ENCODE measurements at places on chromosomes 5 and 9.

DNA sequence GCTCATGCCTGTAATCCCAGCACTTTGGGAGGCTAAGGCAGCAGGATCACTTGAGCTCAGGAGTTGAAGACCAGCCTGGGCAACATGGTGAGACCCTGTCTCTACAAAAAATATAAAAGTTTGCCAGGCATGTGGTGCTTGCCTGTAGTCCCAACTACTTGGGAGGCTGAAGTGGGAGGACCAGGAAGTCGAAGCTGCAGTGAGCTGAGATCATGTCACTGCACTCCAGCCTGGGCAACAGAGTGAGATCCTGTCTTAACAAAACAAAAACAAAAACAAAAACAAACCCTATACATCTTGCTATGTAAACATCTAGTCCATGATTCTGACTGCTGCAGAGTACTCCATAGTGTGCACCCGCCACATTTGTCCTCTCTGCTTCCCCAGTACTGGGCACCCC is 19.8 kb upstream of the PPP2CA start:
- no peak for DNase-seq

DNA sequence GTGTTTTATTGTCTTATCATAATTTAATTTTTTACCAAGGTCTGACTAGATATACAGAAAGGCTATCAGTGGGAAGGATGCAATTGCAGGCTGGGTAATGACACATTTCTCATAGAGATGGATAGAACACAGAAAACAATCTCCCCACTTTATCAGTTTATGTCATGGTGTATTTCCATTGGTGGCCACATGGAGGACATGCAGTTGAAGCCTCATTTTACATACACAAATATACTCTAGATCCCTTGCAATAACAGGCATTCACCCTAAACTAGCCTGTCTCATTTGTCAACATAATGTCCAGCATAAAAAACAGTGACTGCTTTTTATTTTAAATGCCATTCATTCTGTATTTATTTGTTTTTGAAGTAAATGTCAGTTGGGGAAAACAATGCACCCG is 526.3 kb downstream of the GABRG2 start:
- DNase-seq = no peak

DNA sequence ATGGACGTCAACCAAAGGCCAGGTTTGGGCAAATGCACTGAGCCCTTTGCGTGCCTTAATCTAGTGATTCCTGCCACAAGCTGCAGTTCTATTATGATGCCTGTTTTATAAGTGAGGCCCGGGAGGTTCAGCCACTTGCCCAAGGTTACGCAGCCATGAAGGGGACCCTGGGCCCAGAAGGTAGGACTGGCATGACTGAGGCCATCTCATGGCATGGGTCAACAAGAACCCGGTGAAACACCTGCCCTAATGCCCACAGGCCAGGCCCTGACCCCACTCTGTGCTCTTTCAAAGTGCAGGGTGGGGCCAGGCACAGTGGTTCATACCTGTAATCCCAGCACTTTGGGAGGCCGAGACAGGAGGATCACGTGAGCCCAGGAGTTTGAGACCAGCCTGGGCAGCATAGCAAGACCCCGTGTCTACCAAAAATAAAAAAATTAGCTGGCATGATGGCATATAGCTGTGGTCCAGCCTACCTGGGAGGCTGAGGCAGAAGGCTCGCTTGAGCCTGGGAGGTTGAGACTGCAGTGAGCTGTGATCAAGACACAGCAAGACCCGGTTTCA is 8.6 kb downstream of the NINJ1 start:
- DNase-seq = no peak

DNA sequence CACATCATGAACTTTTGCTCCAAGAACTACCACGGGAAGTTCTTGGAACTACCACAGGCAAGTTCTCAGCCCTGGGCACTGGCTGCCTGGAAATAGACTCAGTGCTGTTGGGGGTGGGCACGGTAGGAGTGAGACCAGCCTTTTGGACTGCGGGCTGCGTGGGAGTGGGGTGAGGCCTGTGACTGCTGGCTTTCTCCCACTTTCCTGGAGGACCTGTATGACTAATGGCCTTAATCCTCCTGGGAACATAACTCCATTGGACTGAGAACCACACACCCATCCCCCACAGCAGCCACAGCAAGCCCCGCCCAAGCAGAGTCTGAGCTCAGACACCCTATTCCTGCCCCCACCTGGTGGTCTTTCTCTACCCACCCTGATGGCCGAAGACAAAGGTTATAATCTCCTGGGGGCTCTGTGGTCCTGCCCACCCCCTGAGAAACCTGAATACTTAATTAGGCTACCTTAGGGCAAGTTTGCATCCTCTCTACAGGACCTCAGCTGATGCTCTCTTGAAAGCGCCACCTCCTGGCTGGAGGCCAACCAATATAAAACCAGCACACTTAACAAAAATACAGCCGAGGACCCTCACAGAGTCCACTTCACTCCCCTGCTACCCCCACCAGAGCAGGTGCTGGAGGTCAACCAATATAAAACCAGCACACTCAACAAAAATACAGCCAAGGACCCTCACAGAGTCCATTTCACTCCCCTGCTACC is 112.6 kb downstream of the CACNA1B start:
- no peak for DNase-seq

DNA sequence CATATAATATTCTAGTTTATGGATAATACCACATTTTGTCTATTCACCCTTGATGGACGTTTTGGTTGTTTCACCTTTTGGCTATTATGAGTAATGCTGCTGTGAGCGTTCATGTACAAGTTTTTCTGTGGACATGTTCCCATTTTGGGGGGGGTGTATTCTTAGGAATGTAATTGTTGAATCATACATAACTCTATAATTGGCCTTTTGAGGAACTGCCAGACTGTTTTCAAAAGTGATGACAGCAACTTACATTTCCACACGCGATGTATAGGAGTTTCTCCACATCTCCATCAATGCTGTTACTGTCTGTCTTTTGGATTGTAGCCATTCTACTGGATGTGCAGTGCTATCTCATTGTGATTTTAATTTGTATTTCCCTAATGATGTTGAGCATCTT is 69.8 kb downstream of the SLC46A2 start:
- DNase-seq = no peak

GRCh38 chr9:121633119-121633714 is 18.2 kb upstream of the DAB2IP start:
- no peak for DNase-seq

DNA sequence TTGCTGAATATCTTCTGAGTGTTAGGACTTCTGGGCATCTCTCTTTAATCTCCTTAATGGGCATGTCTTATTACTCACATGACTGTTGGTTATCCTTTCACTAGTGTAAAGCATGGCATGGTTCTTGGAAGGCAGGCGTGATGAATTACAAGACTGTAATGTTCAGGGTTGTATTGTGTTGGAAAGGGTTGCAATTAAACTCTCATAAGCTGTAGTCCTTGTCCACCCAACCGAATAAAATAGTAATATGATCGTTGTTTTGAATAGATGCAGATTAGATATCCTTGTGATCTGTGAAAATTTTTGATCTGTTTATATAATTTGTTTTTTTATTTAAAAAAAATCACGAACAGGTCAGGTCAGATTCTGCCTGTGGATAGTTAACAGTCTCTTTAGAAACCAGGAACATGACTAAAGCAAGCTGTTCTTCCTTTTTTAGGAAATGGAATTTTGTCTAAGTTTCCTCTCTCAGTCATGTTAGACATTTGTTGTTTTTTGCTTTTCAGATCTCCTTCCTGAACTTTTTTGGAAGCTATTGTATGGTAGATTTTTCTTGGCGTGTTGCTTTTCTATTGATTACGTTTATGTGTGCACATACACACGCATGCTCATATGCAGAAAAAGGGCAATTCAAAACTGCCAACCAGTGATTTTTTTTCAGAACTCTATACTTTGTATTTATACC is 121.8 kb downstream of the ARHGEF28 start:
- no peak for DNase-seq

DNA sequence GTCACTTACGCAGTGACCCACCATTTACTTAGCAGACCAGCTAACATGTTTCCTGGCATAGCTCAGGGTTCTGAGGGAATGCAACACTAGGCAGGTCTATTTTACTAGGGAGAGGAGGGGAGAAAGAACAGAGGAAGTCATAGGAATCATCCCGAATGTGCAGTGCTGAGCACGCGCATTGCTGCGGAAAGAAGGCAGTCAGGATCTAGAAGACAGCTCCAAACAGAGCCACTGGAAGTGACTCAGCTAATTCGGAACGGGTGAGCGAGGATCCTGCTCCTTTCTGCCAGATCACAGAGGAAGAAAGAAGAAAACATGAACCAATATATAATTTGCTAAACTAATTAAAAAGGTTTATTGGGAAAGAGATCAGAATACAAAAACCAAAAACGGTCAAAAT is 339.8 kb downstream of the EFNA5 start:
- no peak for DNase-seq

DNA sequence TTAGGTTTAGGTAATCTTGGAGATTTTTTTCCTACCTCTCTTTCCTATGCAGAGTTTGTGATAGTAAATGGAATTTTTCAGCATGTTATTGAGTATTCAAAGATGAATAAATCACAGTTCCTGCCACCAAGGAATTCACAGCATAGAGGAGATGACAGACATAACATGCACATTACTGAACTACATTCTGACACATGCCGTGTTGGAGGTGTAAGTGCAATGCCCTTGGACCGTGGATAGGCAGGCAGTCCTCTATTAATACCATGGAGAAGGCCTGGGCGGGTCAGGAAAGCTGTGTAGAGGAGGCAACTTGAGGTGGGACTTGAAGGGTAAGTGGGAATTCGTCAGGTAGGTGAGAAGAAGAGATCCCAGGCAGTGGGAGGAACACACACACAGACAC is 43.9 kb downstream of the MCCC2 start:
- DNase-seq = no peak

DNA sequence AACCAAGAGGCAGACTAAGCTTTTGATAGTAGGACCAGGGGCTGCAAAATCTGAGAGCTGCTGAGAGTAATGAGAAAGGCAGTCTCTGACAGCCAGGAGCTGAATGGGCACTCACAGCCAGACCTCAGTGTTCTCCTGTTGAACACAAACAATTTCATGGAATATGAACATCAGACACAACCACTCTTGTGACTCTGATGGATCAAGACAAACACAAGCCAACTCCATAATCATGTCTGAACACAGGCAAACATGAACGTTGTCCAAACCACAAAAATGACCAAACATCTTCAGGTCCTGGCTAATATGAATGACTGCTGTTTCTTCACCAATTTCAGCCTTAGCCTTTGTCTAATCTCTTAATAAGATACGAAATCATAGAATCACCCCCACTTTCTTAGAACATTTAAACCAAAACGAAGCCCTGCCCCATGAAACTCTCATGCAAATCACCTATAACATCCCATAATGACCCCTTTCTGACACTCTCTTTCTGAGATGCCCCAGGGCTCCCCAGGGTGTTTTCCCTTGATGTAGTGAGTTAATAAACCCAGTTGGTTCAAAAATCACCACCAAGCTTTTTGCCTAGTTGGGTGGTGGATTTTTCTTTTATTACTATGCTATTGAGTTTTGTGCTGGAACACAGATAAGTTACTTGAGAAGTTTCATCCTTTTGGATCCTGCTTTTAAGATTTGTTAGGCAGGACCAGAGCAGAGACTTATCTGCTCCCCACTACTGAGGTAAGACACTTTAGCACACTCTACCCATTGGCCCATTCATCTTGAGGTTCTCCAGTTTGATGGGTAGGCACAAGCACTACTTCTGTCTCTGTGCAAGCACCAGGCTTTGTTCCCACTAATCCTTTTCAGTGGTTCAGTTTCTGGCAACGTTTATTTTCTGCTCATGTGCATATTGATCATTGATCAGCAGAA is 5.9 kb upstream of the ERAP2 start:
- DNase-seq = no peak

DNA sequence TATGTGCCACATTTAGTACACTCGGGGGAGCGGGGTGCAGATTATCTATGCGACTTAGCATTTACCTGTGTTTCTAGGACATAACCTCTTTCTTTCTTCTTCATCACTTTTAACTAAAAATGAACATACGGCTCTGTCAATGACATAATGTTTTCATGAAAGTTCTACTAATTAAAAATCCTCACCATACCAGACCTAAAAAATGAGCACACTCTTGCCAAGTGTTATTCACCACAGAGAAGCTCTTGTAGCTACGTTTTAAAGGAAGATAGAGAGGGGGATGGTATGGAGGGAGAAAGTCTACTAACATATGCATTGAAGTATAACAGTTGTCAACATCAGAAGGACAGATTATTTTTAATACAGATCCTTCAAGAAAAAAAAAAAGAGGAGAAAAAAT is 1.6 kb downstream of the CDH10 start:
- DNase-seq = no peak

GRCh38 chr9:122354536-122355199 is 16.2 kb upstream of the PTGS1 start:
- DNase-seq = no peak

GRCh38 chr5:41325074-41325473 is 111.7 kb upstream of the C6 start:
- DNase-seq = no peak

DNA sequence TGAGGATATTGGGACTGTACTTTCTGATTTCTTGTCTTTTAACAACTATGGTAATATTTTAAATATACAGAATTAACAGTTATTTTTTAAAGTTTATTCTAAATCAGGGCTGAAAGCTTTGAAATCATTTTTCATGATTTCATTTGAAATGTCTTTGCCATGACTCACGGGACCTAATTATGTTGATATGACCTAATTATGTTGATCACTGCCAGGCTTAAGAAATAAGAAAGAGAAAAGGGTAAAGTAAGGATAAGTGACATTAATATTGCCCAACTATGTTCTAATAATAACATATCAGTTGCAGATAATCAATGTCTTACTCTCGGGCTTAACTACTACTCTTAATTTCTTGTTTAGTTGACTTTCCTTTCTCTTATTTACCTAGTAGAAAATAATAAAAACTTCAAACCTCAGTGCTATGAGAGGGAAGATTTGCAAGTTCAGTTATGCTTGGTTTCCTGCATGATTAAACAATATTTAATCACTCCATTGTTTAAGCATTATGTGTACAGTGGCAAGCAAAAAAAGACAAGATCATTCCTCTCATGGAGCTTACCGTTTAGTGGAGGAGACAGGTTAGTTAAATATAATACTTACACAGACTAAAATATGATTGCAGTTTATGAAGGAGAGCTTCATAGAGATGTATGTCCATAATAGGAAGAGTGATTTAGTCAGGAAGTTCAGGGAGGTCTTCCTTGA is 67.0 kb upstream of the EIF4EBP3 start:
- DNase-seq = no peak

GRCh38 chr9:125536776-125537175 is 170.2 kb downstream of the MAPKAP1 start:
- DNase-seq = no peak

DNA sequence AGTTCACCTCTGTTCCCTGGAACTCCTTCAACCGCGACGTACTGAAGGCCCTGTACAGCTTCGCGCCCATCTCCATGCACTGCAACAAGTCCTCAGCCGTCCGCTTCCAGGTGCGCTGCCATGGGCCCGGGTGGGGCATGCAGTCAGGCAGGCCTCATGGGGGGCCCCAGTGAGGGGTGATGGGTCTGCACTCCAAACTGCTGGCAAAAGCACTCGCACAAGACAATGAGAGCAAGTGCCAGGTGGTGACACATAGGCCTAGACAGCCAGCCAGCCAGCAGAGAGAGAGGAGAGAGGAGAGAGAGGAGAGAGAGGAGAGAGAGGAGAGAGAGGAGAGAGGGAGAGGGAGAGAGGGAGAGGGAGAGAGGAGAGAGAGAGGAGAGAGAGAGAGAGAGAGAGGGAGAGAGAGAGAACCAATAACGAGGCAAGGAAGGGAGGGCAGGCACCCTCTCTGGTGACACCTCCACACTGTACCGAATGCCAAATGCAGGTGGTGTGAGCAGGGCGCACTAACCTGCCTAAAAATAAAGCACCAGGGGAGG is 21.0 kb downstream of the DBH start:
- DNase-seq = no peak

Data from activated CD8-positive, alpha-beta memory T cell treated with anti-CD3 and anti-CD28 coated beads for 1 hour (primary cell).